ENCODE measurements at places on chromosomes 11 and 22. TPM values are rescaled to one million over a fixed set of nuclear protein-coding genes. Genes with fewer than 3 reads are reported as not detected.

The KCNQ1OT1 gene
- 2.4 TPM for polyA plus RNA-seq

The FGF4 gene
- polyA plus RNA-seq = not detected

The PLA2G6 gene
- polyA plus RNA-seq = 67.0 TPM

- no peak for DNase-seq
Measured at GRCh38 chr11:84021291-84021690, 735.1 kb upstream of the CCDC90B start.

DNA sequence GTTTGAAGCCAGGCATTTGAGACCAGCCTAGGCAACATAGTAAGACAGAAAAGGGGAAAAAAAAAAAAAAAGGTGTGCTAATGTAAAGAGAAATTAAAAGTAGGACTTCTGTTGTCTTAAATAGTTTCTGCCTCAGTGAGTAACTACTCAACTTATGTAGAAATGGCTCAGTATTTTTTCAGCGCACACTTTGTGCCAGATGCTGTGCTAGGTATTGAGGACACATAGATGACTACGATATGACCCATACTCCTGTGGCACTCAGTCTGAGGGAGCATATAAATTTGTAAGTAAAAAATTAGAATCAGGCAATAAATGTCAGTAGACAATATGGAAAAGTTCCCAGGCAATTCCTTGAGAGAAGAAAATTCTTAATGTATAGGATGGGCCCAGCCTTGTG lies 93.9 kb downstream of the YAP1 start:
- no peak for DNase-seq

DNA sequence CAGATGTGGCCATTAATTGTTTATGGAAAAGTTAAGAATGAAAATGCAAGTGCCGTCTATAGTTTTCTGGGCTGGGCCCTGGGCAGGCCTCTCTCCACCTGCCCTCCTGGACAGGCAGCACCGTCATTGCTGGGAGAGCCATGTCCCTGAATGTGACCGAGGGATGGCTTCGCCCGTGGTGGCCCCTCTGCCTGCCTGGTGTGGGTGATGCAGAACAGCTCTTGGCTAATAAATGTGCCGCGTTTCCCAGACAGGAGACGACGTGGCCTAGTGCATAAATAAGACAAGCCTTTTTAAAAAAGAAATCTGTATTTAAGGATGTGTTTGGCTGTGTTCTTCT lies 407.3 kb downstream of the TBC1D22A start:
- no peak for DNase-seq

- no peak for DNase-seq
Measured at GRCh38 chr11:37907436-37908218, 1309.6 kb upstream of the RAG2 start.

Data from left renal cortex interstitium (tissue), 4 donors.